ENCODE measurements at places on chromosomes 11 and 22.

GRCh38 chr11:73019449-73019848 is 122.7 kb downstream of the FCHSD2 start:
- DNase-seq: no peak

DNA sequence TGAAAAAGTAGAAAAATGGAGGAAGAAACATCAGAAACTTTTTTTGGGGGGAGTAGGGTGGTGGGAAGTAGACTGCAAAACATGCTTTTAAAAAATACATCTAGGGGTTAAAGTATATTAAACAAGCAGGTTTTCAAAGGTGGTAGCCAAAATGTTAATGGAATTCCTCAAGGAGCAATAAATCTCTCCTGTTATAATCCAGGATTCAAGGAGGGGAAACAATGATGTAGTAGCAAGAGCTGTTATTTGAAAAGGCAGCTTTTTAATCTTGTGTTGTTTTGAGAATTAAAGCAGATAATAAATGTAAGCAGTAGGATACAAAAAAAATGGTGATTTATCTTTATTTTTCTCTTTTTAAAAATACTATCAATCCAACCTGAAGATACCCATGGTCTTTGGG is 736.5 kb upstream of the CCDC90B start:
- DNase-seq: no peak

- DNase-seq: no peak
These were observed 6.1 kb downstream of the GNB1L start for GRCh38 chr22:19848298-19849224.

DNA sequence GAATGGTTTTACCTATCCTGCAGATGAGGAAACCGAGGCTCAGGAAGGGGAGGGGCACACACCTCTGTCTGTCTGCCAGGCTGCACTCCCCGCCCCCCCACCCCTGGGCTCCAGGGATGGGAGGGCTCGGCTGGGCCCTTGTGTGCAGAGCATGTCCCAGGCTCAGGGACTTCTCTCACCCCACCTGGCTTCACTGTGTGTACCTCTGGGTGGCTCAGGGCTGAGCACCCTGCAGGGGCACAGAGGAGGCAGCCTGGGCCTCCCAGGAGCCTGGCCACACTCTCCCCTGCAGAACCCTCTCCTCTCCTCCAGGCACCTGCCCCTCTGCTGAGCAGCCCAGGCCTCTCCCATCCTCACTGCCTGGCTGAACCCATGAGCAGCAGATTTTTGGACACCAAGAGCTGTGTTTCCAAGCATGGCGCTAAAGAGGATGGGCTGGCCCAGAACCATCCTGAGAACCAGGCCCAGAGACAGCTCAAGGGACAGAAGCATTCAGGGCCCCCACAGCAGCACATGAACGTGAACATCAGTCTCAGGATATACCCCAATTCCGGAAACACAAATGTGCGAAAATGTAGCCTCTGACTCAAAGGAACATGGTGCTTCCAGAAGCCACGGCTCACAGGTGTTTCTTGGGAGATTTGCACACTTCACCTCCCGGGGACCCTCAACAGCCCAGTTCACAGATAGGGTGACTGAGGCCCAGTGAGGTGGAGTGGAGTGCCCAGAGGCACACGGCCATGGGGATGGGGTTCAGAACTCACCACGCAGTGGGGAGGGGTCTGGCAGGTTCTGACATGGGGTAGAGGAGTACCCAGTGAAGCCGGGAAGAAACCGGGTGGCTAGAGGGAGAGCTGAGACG is 10.5 kb downstream of the EMID1 start:
- no peak for DNase-seq

GRCh38 chr11:113238721-113239120 is 75.7 kb upstream of the TTC12 start:
- no peak for DNase-seq

GRCh38 chr11:86145439-86146156 is 76.7 kb upstream of the PICALM start:
- no peak for DNase-seq

- no peak for DNase-seq
These were observed 28.5 kb upstream of the BAIAP2L2 start for GRCh38 chr22:38138961-38139360.

DNA sequence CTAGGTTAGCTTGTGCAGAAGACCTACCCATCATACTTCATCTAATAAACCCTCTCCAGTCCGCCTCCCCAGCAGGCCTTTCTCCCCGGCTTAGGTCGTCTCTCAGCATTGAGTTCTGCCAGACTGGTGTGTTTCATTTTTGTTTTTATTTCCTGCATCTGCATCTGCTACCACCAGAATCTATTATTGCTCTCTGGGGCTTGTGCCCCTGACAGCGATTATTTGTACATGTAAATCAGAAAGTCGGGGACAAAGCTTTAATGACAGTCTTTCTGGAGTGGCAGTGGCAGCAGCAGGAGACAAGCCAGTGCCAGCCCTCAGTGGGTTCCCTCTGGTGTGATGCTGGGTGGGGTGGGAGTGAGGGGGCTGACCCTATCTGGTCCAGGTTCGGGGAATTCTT is 127.5 kb downstream of the PKNOX2 start:
- no peak for DNase-seq

DNA sequence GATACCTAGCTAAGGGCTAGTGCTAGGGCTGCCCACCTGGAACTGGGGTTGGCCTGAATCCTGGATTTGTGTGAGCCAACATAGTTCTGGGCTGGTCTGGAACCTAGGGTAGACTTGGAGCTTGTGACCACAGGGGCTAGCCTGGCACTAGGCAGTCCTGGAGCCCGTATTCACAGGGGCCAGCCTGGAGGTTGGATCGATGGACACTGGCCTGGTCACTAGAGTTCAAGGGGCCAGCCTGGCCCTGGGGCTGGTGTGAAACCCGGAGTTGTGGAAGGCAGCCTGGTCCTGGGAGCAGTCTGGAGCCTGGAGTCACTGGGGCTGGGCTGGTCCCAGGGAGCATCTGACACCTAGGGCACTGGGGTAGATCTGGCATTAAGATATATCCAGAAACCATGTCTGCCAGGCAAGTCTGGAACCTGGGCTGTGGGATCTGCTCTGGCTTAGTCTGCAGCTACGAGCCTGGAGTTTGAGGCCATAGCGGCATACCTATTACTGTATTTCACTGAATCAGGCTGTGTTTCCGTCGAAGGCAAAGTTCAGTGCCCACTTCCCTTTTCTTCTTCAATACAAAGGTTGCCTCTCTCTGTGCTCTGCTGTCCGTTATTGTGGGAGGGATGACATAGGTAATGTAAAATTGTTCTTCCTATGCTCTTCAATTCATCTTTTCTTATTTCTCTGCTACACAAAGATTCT is 9.1 kb upstream of the GLYATL1B start:
- no peak for DNase-seq

DNA sequence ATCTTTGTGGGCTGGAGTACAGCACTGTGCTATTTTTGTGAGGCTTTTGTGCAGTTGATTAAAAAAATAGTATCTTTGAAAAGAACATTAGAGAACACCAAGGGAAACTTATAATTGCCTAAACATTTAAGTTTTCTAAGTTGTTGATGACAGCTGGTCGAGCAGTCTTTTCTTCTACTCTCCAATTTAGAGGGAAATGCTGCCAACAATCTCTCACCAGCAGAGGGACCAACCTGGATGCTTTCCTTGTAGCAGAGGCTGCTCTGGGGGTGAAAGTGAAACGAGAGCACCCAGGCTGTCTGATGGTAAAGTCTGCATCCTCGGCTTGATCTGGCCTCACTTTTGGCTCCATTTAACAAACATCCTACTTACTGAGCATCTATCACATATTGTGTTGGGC is 1286.5 kb upstream of the TENM4 start:
- no peak for DNase-seq

- DNase-seq: no peak
These were observed 2.0 kb upstream of the GATD1 start for GRCh38 chr11:778976-779954.

DNA sequence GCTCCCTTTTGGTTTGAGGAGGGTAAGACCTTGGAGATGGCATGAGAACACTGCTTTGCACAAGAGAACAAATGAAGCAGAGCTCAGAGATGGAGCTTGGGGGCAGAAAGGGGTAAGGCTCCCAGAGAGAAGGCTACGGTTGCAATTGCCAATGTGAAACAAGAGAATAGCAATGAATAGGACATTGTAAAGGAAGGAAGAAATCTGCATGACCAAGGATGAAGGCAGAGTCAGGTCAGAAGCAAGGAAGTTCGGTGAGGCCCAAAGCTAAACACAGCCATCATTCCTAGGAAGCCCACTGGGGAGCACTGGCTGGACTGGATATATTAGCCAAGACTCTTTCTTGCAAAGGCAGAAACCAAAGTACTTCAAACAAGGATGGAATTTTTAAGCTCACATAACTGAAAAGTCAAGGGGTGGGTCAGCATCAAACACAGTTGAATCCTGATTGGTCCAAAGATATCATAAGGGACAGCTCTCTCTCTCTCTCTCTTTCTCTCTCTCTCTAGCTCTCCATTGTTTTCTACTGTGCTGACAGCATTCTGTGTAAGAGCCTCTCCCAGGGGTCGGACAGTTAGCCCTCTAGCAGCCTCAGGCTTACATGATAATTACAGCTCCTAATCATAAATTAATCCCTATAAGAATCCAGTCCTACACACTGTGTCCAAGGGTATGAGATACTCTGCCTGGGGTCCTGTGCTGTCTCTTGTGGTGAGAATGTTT is 484.3 kb downstream of the SOX6 start:
- no peak for DNase-seq

- DNase-seq: no peak
These were observed 530.3 kb upstream of the FAT3 start for GRCh38 chr11:91694331-91694730.

- DNase-seq: no peak
These were observed 134.7 kb downstream of the JRKL start for GRCh38 chr11:96524475-96524874.

DNA sequence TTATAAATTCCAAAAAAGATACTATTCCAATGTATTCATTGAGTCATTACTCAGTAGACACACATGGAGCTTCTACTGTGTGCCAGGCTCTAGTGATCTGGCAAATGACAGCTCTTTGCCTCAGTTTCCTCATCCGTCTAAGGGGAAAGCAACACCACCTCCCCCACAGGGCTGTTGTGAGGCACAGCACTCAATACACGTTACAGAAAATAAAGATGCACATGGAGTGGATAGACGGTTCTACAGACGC is 6.5 kb upstream of the MALAT1 start:
- no peak for DNase-seq

DNA sequence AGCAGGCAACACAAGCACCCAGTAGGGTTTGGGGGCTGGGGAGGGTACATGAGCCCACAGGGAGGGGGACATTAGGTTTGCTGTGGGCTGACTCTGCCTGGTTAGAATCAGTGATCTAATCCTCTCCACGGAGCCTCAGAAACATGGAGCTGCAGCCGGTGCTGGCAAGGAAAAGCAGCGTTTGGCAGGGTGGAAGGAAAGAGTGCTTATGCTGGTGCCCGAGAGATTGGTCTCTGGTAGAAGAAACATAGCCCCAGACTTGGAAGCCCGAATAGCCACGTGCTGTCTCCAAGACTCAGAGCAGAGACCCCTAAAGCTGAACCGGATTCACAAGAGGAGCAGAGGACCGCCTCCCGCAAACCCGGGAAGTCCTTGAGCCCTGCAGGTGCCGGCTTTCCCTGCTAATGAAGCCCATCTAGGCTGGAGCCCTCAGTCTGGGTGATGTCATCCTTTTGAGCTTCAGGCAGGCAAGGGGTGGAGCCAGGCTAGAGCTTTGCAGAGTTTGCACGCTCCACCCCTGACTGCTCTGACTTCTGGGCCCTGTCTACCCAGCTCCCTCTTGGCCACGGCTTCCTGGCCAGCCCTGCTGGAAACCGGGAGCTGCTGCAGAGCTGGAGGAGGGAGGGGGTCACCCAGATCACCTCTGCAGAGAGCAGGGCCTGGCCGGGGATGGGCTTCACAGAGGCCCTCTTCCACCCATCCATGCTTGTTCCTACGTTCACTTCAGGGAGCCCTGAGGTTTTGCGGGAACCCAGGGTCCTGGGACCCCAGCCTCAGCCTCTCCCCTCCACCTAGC is 35.0 kb upstream of the JAM3 start:
- peak; percentile 42 for DNase-seq

DNA sequence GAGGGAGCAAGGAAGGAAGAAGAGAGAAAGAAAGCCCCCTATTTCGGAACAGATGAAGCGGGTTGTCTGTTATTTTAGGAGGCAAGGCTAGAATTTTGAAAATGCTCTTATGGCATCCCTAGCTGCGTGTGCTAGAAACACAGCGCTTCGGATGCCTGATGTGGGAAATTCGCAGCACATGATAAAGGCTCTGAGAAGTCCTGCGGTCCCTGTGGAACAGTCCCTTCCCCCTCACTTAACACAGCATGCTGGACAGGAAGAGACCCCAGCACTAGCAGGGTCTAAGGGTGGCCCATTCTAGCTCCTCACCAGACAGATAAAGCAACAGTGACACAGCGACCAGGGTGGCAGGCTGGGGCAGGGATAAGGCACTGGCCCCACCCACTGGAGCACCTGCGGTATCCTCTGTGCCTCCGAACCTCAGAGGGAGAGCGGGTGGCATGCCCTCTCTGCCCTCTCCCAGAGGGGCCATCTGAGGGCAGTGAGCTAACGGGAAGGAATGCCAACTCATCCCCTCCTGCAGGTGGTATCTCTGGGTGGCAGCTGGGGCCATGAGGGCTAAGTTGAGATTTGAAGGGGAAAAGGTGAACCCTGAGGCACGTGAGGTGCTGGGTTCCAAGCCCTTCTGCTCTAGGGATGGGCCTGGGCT is 75.7 kb downstream of the SCUBE1 start:
- DNase-seq: no peak

- DNase-seq: no peak
These were observed 6.4 kb upstream of the ARFGAP3 start for GRCh38 chr22:42863349-42863961.

DNA sequence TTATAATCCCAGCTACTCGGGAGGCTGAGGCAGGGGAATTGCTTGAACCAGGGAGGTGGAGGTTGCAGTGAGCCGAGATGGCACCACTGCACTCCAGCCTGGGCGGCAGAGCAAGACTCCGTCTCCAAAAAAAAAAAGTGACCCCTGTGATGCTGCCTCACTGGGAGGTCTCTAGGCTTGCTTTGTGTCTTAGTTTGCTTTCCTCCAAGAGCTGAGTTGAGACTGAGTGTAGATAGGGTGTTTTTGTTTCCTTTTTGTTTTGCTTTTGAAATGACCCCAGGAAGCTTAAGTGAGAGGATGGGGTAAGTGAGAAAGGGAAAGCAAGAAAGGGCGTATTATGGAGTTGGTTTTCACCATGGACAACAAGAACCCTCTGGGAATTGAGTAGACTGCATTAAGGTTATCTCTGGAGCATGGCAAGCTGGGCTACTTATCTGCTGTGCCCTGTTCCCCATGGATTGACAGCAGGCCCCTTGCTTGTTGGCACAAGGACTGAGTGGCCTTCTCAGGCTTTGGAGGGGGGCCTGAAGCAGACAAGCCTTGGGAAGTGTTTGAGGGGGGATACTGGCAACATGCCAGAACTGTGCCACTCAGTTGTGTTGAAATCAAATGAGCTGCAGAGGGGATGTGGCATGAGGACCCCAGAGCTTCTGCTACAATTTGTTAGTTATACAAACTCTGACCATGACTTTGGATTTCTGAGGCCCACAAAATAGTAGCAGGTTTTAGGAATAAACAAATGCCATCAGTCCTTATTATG is 300.6 kb upstream of the C11orf87 start:
- DNase-seq: no peak

Data from NCI-H1048 (cell line).